ENCODE measurements at places on chromosomes 1 and 21. TPM values are rescaled to one million over a fixed set of nuclear protein-coding genes. Genes with fewer than 3 reads are reported as not detected.

The PSMG1 gene
- total RNA-seq: 22.8 TPM

The EDN2 gene
- 2.3 TPM for total RNA-seq

The SH3D21 gene
- total RNA-seq: 20.9 TPM

The NCAM2 gene
- total RNA-seq: 3.2 TPM

The RUNX3 gene
- total RNA-seq: 19.4 TPM

The SIK1 gene
- 43.5 TPM for total RNA-seq

Measured in lower leg skin (tissue), 4 donors.